Upper lobe of right lung (tissue), 1 donor: ENCODE measurements at places on chromosomes 2 and 18.

DNA sequence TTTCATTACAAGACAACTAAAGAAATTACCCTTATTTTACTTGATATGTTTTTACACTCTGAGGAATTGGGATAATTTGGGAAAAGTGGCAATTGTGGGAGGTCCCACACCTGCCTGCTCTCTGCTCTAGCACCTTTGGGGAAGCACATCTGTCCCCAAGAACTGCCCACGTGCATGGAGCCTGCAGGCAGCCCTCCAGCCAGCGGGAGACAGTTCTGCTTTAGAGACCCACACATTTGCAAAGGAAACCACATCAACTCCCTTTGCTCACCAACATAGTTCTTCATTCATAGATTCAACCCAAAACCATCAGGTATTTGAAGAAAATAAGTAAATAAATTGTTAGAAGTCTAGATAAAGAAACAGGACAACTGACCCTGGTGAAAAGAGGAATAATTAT is 239.9 kb upstream of the ID2 start:
- no peak overlapping the region for H3K4me3 ChIP-seq
- no peaks in the 10 kb centered on the region for H3K27me3 ChIP-seq
- H3K36me3 ChIP-seq, result no peaks in the 10 kb centered on the region
- H3K27ac ChIP-seq, result no peak overlapping the region

DNA sequence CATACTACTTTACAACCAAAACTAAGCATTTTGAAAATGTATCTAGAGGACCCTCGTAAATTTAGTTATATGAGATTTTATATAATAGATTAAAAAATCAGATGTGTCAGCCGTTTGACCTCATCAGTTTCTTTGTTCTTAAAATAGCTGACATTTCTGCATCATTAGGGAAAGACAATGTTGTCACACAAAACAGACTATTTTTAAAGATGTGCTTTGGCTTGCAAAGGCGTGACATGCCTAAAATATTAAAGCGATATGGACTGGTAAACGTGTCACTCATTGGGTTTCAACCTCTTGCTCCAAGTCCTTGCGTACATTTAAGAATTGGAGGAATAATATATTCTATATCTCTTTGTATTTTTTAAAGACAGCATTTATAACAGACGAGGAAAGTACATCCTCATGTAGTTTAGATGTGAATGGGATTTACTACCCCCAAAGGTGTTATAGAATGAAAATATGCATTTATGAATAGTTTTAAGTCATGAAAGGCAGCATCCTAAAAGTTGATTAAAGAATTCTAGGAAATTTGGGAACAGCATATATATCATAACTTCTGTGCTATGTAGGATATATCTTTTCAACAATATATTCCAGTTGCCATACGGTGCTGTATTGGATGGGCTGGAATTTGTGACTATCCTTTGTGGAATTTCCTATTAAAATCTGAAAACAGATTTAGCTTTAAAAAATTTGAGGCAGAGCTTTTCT is 3.8 kb downstream of the MYL12A start:
- H3K27ac ChIP-seq, result peak overlapping the region; percentile 97
- H3K36me3 ChIP-seq, result peaks cover 51% of the 10 kb centered on the region
- no peak for DNase-seq
- H3K4me3 ChIP-seq, result peak overlapping the region; percentile 81
- H3K27me3 ChIP-seq, result no peaks in the 10 kb centered on the region
- H3K4me1 ChIP-seq, result peaks cover 56% of the 10 kb centered on the region

DNA sequence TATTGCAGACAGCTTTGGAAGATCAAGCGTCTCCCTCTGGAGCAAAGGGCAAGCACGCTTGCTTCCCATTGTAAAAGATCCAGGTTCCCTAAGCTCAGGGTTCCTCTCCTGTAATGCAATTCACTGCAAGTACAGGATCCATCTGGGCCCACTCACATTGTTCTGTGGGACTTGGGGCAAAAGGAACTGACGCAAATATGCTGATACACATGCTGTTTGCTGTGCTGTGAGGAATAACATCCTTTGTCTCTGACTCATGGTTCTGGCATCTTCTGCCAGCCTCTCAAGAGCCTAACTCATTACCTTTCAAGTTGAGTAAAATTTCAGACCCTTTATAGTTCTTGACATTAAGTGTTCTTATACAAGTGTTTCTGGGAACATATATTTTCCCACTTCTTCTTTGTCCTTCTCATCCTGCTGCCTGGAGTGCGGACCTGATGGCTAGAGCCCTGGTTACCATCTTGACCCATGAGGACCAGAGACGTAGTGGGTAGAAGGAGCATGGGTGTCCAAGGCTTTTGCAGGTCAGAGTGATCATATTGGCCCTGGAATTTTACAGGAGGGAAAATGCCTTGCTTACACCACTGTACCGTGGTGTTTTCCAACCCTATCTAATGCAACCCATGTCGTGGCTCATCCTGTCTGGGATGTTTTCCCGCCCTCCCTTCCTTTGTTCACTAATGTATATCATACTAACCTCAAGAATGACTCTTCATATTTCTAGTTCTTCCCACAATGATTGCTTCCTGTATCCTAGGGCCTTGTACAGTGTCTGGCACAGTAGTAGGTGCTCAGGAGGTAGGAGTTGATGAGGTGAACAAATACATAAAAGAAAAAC is 145.7 kb upstream of the GLI2 start:
- no peak overlapping the region for H3K27ac ChIP-seq
- H3K36me3 ChIP-seq, result no peaks in the 10 kb centered on the region
- peaks cover 8% of the 10 kb centered on the region for H3K4me1 ChIP-seq
- peaks cover 11% of the 10 kb centered on the region for H3K27me3 ChIP-seq
- no peak for DNase-seq

- no peaks in the 10 kb centered on the region for H3K36me3 ChIP-seq
- no peaks in the 10 kb centered on the region for H3K4me1 ChIP-seq
- H3K27me3 ChIP-seq, result no peaks in the 10 kb centered on the region
These were observed 154.9 kb upstream of the SMIM21 start for GRCh38 chr18:75582406-75582821.

- H3K27me3 ChIP-seq, result no peaks in the 10 kb centered on the region
- no peaks in the 10 kb centered on the region for H3K36me3 ChIP-seq
- H3K4me1 ChIP-seq, result no peaks in the 10 kb centered on the region
- no peak overlapping the region for H3K27ac ChIP-seq
- no peak overlapping the region for H3K4me3 ChIP-seq
These were observed 335.2 kb upstream of the LRATD1 start for GRCh38 chr2:14297340-14297739.

DNA sequence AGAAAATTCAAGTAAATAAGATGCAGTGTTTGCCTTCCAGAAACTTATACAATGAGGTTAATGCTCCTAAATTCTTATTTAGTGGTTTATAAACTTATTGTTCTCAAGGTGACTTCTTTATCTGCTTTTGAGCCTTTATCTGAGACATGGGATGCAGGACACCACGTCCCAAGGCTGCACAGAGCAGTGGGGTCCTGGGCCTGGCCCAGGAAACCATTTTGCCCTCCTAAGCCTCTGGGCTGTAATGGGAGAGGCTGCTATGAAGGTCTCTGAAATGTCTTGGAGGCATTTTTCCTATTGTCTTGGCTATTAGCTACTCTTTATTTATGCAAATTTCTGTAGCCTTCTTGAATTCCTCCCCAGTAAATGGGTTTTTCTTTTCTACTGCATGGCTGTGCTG is 652.6 kb upstream of the SETBP1 start:
- H3K27me3 ChIP-seq, result no peaks in the 10 kb centered on the region
- no peaks in the 10 kb centered on the region for H3K36me3 ChIP-seq
- no peak overlapping the region for H3K4me3 ChIP-seq

- no peak for DNase-seq
- H3K27ac ChIP-seq, result no peak overlapping the region
- no peaks in the 10 kb centered on the region for H3K36me3 ChIP-seq
These were observed 221.0 kb downstream of the SLC8A1 start for GRCh38 chr2:40230707-40231432.

GRCh38 chr18:8462651-8463185 is 146.5 kb upstream of the RAB12 start:
- H3K27ac ChIP-seq, result no peak overlapping the region
- no peaks in the 10 kb centered on the region for H3K4me1 ChIP-seq
- no peak overlapping the region for H3K4me3 ChIP-seq
- no peaks in the 10 kb centered on the region for H3K36me3 ChIP-seq

DNA sequence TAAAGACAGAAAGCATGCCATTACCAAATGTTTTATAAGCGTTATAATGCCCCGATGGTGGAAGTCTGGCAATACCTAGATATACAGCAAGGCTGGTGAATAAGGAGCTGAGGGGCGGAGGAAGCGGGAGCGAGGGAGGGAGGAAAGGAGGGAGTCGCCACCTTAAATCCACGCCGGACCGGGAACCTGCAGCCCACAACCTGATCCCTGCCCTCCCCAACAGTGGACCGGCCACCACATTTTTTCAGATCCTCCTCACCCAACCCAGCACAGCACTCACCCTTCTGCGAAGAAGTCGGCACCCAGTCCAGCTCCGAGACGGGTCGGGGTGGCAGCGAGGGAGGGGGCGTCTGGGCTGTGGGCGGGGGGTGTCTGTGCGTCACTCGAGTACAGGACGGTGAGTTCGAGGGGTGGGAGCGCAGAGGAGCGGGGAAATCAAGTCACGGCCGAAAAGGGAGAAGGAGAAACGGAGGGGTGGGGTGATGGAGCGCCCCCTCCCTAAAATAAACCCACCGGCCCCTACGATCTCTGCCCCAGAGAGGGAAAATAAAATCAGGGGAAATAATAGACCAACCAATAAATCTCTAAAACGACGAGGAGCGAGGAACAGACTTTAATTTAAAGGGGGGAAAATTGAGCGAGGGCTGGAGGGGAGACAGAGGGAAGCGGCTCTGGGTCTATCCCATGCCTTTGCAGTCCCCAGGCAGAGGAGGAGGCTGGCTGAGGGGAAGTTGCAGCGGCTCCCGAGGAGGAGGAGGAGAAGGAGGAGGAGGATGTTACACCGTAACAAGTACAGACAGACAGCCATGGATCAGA is 96.5 kb upstream of the SERTAD2 start:
- peak; percentile 86 for DNase-seq
- no peaks in the 10 kb centered on the region for H3K27me3 ChIP-seq
- peak overlapping the region; percentile 77 for H3K4me3 ChIP-seq
- H3K36me3 ChIP-seq, result no peaks in the 10 kb centered on the region

GRCh38 chr18:45166836-45167551 is 448.3 kb upstream of the SLC14A2 start:
- no peak overlapping the region for H3K4me3 ChIP-seq
- H3K36me3 ChIP-seq, result no peaks in the 10 kb centered on the region
- no peaks in the 10 kb centered on the region for H3K4me1 ChIP-seq
- H3K27me3 ChIP-seq, result no peaks in the 10 kb centered on the region
- DNase-seq, result no peak

DNA sequence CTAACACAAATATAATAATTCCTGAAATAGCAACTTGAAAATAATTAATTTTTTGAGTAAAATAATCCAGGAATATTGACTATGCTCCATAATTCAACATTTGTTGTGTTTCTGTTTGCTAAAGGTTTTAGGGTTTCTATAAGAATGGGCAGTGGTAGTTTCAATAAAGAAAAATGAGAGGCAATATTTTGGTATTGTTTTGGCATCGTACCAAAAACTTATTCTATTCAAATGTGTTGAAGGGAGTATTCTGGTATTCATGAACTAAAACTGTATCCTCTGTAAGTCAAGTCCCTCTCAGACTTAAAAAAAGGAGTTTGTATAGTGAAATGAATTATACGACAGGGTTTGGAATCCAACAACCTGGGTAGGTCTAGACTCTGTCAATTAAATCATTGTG is 1245.6 kb upstream of the CELF4 start:
- no peak for DNase-seq
- H3K36me3 ChIP-seq, result no peaks in the 10 kb centered on the region
- H3K4me1 ChIP-seq, result no peaks in the 10 kb centered on the region
- no peaks in the 10 kb centered on the region for H3K27me3 ChIP-seq
- no peak overlapping the region for H3K4me3 ChIP-seq

- H3K27me3 ChIP-seq, result no peaks in the 10 kb centered on the region
- H3K36me3 ChIP-seq, result peaks cover 54% of the 10 kb centered on the region
- DNase-seq, result no peak
These were observed 25.1 kb downstream of the NOL10 start for GRCh38 chr2:10664652-10665051.

DNA sequence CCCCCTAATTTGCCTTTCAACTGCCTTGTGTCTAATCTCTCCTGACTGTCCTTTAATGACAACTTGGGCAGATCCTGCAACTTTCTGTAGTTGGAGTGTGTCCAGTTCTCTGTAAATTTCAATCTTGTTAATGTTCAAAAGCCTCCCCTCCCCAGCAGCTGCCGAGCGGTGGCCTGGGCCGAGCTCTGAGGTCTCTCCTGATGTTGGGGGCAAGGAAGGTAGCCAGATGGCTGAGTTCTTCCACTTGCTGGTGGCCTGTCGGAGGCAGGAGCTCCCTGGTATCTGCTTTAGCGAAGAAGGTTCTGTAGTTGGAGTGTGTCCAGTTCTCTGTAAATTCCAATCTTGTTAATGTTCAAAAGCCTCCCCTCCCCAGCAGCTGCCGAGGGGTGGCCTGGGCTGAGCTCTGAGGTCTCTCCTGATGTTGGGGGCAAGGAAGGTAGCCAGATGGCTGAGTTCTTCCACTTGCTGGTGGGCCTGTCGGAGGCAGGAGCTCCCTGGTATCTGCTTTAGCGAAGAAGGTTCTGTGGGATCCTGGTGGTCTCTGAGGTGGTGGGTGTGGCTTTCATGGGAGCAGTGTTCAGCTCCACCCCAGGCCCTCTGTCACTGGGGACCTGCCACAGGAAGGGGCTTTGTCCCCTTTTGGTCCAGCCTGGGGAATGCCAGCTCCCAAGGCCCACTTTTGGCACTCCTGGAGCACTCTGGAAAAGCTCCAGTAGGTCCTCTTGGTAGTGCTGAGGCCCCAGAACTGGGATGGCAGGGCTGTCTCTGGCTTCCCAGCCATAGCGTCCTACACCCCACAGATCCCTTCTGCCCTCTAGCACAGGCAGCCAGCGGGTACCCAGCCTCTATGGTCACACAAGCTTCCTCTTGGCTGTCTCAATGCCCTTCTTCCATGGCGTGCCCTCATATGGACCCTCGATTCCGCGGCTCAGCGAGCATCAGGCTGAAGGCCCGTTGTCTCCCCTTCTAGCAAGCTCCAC is 211.9 kb downstream of the ALPK2 start:
- no peaks in the 10 kb centered on the region for H3K27me3 ChIP-seq
- no peak for DNase-seq
- no peak overlapping the region for H3K4me3 ChIP-seq
- H3K27ac ChIP-seq, result no peak overlapping the region
- no peaks in the 10 kb centered on the region for H3K36me3 ChIP-seq

DNA sequence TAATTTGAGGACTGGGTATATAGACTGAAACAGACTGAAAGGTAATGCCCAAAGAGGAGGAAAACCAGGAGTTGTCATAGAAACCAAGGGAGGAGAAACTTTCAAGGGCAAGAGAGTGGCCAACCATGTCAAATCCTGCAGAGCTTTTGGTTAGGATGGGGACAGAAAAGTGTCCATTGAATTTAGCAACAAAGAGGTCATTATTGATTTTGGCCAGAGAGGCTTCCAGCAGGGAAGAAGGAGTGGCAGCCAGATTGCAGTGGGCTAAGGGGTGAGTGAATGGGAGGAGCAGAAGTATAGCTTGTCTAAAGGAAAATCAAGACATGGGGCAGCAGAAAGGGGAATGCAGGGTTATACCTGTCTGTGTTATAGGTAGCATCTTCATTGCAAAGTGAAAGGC is 194.0 kb downstream of the CAMKMT start:
- H3K4me3 ChIP-seq, result no peak overlapping the region
- no peaks in the 10 kb centered on the region for H3K4me1 ChIP-seq
- no peaks in the 10 kb centered on the region for H3K36me3 ChIP-seq
- no peak overlapping the region for H3K27ac ChIP-seq
- no peak for DNase-seq
- H3K27me3 ChIP-seq, result no peaks in the 10 kb centered on the region
